ENCODE measurements at places on chromosomes 4 and X. TPM values are rescaled to one million over a fixed set of nuclear protein-coding genes. Genes with fewer than 3 reads are reported as not detected.

DNA sequence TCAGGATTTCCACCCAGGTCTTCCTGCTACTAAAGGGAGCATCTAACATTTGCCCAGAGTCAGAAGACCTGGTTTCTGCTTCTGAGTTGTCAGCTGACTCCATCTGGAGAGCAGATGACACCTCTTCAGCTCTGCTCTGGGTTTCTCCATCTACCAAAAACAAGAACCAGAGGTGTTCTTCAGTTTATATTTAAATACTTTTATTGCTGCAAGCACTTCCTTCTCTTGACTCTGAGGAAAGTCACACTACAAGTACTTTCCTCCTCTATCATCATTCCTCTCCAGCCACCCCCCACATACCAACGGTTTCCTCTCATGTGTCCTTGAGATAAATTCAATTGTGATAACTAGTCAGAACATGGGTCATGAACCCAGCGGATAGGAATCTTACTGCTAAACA is 88.4 kb downstream of the PPP3CA start:
- DNase-seq, result no peak

GRCh38 chrX:137052643-137053235 is 18.9 kb upstream of the GPR101 start:
- peak; percentile 28 for DNase-seq

GRCh38 chr4:46581677-46582076 is 191.7 kb upstream of the GABRA2 start:
- DNase-seq, result no peak

DNA sequence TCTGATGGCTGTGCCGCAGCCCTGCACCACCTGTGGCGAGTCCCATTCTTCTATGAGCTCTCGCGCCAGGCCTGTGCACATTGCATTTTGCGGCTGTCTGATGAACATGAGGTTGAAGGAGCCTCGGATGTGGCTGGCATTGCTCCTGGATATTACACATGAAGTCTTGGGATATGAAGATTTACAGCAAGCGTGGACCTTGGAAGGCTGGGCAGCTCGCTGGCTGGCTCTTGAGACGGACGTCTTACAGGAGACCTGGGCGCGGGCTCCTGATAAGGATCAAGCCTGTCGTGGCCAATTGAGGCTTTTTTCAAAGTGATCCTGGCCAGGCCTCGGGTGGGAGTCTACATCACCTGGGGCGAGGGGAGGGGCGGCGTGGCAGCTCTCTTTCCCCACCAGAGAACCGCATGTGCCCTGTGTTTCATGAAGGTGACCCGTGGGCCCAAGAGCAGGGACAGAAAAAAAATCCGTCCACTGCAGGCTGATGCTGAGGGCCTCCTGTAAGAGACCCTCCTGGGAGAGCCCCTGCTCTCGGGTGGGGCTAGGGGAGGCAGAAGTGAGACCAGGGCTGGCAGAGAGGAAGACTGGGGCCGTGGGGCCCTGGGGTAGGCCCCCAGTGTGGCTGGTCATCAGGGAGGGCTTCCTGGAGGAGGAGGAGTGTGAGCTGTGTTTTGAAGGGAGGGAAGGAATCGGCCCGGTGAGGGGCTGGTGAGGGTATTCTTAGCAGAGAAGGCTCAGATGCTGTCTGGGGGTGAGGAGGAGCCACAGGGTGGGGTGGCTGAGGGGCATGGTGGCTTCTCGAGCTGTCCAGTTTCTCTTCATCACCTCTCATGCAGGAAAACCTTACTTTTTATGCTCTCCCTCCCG is 23.6 kb downstream of the CPZ start:
- no peak for DNase-seq

DNA sequence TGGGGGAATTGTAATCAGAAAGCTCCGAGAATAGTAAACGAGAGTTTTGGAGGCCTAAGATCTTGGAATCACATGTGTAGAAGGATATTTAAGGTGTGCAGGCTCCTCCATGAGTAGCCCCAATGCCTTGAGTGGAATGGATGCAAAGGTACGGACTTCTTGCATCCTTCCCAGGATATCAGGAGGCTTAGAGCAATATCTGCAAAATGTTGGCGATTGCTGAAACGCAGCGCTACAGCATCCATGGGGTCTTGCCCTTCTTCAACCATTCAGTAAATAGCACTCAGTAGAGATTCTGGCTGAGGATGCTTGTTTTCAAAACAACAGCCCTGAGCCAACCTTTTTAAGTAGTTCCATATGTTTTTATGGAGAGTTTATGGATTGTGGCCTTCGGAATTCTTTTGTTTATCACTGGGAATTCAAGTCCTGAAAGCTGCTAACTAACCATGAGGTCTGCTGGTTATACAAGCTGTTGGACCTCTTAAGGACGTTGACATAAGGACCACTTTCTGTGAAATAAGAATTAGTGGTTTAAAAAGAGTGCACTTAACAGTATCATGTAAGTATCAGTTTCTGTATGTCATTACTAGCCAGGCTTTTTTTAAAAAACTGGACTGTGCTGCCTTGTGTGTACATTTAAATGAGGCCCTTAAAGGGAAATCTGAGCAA is 228.8 kb upstream of the PGRMC2 start:
- DNase-seq, result no peak

GRCh38 chrX:103615781-103616371 is 8.1 kb downstream of the TCEAL3 start:
- no peak for DNase-seq

GRCh38 chrX:34144246-34144645 is 12.1 kb upstream of the FAM47A start:
- no peak for DNase-seq

The GABRE gene
- 18.7 TPM for total RNA-seq

The DKK2 gene
- total RNA-seq, result 3.9 TPM
